T-helper 1 cell (primary cell): ENCODE measurements at places on chromosomes 2 and 18.
A peak's percentile ranks its signal among the peaks of the same experiment; 100 is the strongest.

DNA sequence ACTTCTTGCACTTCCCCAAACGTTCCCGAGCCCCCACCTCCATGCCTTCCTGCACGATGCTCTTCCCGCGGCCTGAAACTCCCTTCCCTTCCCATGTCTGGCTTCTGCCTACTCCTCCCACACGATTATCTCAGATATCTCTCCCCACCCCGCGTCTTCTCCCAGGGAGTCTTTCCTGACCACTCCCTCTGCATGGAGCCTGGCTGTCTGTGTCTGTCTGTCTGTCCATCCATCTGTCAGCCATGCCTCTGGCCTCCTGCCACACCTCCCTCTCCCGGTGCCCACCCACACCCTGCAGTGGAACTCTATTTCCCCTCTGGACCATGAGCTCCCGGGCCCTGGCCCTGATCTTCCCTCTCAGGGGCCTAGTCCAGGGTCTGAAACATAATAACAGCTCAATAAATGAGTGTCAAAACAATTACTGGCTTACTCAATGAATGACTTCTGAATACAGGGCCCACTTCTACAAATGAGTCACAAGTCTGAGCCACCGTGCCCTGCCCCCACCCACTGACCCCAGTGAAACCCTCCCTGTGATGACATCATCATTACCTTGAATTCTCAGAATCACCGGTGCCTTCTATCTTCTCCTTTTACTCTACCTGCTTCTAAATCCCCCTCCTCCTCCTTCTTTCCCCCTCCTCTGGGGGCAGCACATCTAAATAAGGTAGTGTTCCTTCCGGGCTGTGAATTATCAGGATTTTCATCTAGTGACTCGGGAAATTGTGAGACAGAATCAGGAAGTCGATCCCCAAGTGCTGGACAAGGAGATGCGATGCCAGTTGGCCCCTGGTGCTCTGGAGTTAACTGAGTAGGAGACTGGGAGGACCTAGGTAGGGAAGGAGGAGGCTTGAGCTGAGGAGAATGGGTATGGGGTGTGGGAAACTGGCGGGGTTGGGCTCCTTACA, 46.1 kb upstream of the PLB1 start:
- DNase-seq: no peak

- no peak for DNase-seq
These were observed 82.5 kb downstream of the DIS3L2 start for GRCh38 chr2:232043966-232044365.

- DNase-seq: no peak
These were observed 278.1 kb downstream of the LRATD1 start for GRCh38 chr2:14910654-14911053.

GRCh38 chr2:225454412-225454811, 54.9 kb downstream of the NYAP2 start:
- DNase-seq: no peak

DNA sequence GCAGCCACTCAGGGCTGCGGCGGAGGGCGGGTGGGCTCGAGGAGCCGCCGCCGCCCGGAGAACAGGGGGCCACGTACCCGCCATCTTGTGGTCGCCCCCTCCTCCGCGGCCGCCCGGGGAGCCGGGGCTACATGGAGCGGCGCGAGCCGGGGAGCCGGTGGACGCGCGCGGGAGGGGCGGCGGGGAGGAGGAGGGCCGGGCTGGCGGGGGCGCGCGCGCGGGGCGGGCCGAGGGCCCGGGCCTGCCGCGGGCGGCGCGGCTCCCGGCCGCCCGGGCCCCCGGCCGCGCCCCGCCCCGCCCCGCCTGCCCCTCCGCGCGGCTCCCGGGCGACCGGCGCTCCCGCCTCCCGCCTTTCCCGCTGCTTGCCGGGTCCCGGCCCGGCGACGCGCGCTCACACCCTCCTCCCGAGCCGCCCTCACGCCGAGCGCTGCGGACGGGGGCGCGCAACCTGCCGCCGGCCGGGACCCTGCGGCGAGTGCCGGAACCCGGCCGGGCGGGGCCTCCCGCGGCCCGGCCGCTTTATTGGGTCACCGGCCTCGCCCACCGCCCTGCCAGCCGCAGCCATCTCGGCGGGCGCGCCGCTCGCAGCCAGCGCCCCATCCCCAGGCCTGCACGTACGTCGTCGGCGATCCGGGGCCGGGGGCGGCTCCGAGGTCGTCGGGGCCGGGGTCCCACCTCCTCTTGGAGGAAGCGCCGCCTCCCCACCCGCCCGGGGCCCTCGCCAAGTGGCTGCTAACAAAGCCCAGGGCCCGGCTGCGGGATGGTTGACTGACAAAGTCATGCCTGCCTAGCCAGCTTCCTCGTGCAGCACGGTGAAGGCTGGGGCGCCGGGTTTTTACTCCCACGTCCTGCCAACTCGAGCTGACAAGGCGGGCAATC, at the start of gene PPP4R1:
Gene PPP4R1, minus strand, starts transcription at position 159 of the 879 bp plus-strand sequence. Its CDS starts 75 bp downstream, at position 84.
- DNase-seq: peak; percentile 58

DNA sequence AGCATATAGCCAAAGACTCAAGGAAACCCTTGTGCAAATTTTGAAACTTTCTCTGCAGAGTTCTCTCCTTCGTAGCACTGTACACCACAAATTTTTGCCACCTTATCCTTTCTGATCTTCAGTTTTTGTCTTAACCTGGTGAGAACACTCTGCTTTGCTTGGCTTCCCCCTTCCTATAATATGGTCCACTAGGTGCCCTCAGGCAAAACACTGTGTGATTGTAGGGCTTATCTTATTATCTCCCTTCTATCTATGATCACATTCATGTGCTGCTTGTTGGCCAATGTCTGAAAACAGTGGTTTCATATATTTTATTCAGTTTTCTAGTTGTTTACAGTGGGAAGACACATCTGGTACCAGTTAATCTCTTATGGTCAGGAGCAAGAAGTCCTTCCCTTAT, 111.1 kb downstream of the MTX2 start:
- no peak for DNase-seq

GRCh38 chr2:109279243-109279860, 150.3 kb downstream of the SH3RF3 start:
- DNase-seq: no peak

DNA sequence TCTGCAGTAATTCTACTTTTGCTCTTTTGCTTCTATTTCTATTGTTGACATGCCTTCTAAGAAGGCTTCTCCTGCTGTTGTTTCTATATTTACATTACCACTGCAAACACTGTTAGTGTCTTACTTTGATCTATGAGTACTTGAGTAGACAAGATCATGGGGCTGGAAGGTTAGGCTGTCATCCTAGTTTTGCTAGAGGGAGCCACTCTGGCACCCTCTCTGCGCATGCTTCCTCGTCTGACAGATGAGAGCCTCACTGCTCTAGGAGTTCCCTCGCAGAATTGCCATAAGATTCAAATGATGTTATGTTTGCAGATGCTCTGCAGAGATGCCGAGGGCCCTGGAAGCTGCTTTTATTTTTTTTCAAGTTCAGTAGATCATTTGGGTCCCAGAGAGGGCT, 185.6 kb downstream of the RNF144A start:
- DNase-seq: no peak

DNA sequence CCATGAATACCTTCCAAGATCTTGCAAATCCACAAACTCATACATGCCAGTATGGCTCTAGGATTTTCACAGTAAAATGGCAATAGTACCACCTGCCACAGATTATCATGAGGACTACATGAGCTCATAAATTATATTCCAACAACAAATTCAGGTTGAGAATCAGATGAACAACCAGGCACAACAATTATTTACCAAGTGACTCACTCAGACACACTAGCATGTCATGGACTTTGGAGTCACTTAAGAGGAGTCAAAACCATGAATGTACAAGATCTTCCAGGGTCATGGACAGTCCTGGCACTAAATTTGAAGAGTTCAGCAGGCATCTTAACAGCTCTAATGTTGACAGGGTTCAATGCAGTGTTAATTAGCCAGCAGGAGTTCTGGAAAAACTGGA, 34.4 kb upstream of the BZW1 start:
- DNase-seq: no peak

DNA sequence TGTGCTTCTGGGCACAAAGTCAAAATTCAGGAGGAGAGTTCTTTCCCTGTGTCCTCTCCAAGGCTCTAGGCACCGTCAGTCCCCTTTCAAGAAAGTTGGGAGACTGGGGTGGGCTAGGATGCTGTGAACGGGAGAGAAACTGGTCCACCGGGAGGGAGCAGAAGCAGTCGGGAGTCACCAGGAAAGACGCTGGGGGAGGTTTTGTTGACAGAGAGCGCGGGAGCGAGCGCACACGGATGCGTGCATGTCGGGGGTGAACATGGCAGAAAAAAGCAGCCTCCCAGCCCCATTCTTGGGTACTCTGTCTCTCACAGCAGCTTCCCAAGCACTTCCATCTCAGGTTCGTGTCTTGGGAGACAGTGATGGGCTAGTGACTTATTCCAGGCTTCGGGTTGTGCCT, 97.1 kb upstream of the PXDN start:
- DNase-seq: no peak

GRCh38 chr2:134714228-134714627, 4.6 kb downstream of the TMEM163 start:
- DNase-seq: no peak

GRCh38 chr2:136060416-136060815, 57.5 kb downstream of the CXCR4 start:
- DNase-seq: no peak

DNA sequence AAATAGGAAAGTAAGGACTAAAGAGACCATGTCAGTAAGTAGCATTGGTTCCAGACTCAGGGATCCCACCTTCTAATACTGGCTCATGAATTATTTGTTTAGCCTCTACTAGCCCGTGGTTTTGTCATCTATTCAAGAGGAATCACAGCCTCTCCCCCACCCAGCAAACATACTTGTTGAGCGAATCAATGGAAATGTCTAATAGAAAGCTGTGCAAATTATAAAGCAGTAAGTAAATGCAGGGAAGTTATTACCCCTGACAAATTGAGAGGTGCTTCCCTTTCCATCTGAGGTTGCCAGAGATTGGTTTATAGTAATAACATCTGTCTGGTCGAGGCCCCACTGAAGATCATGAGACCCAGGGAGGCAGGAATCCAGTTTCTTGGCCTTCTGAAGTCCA, 219.3 kb upstream of the OSR1 start:
- DNase-seq: no peak

- no peak for DNase-seq
These were observed 468.4 kb downstream of the SUCLG1 start for GRCh38 chr2:83990636-83991035.

DNA sequence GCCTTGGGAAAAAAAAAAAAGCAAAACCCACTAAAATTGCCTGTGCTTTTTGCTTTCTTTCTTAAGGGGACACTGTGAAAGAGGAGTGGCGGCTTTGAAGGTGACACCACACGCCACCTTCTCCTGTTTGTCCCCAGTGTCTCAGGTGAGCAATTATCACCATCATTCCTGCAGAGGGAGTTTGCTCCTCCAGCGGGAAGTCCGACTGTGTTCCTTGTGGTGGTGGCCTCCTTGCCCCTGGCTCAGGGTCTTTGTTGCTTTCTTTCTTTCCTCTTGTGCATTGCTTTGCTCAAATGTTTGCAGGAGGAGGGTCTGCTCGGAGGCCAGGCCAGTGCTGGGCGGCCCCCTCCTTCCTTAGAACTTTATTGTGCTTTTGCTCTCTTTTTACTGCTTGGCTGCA, 164.3 kb upstream of the CXCR4 start:
- DNase-seq: no peak

DNA sequence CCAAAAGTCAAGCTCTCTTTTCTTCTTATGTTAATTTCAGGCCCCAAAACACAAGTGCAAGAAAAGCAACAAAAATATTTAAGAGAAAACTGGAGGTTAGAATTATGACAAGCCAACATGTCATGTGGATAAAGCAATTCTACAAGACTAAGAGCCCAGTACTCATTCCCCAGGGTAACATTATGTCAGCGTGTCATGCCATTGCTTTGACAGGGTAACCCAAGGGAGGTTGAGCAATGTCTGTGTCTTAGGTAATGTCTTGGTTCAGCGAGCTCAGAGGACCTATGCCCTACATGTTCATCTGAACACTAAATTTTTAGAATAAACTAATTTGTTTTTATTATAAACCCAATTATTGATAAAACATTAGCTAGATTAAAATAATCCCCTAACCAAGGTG, 173.2 kb upstream of the ZNF804A start:
- no peak for DNase-seq

DNA sequence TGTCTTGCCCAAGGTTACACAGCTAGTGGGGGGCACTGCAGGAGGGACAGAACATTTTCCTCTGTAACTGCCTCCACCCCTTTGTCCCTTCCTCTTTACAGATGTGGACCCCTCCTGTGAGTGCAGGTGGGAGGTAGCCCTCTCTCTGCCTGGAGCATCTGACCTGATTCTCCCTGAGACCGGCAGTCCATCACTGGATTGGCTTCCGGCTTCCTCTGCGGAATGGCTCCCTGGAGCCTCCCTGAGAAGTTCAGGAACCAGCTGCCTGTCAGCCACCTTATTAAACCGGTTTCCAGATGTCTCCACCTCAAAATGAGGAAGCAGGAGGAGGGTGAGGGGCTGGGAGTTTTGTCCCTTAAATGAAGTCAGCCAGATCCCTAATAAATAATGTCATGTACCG, 67.3 kb upstream of the TNP1 start:
- no peak for DNase-seq

DNA sequence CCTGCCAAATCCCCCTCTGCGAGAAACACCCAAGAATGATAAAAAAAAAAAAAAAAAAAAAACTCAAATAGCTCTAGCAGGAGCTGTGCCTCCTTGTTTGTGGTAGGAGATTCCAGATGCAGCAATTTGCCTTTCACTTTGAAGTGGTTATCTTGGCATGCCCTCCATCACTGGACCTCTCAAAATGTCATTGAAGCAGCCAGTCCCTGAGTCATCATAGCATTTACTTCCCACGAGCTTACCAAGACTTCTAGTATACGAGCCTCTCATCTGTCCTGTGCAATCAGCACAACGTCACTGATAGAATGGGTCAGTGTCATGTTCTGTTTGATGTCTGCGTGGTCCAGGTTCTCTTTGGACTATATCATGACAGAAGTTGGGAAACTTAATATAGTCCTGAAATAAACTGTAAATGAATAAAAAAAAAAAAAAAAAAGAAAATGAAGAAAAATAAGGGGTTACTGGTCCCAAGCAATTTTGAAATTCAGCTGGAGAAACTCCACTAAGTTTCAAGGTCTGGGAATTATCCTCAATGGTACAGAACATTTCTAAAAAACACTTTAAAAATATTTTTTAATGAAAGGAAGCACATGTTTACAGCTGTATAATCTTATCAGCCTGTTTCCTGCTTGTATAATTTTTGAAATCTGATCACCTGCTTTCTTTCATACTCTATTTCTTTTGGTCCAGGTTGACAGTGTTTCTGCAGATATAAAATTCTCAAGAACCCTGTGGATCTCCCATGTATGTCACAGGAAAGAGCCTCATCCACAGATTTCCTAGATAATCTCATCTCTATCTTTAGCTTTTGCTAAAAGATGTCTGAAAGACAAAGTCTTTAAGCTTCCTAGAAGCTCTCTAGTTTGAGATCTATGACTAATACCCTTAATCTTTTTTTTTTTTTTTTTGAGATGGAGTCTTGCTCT, 74.1 kb upstream of the EHBP1 start:
- no peak for DNase-seq

DNA sequence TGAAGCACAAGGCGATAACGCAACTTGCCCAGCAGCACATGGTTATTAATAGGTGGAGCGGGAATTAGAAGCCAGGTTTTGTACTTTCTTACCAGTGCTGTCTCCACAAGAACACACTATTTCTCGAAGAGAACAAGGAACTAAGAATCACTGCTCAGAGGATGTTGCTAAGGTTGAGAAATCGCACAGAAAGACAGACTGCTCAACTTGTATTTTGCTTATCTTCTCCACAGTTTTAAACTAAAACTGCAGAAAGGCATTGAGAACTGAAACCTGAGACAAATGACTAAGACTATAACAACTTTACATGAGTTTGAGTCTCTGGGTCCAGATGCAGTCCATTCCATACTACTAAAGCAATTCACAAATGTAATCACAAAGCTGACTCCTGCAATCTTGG, 6.2 kb downstream of the PRKD3 start:
- no peak for DNase-seq

- no peak for DNase-seq
These were observed 96.8 kb upstream of the CRACDL start for GRCh38 chr2:99032786-99033185.
